PC-9 (cell line): ENCODE measurements at places on chromosomes 5 and 9. TPM values are rescaled to one million over a fixed set of nuclear protein-coding genes. Genes with fewer than 3 reads are reported as not detected.

CKMT2 gene
- total RNA-seq = not detected in 2 replicates

NR4A3 gene
- not detected in 2 replicates for total RNA-seq

IRX1 gene
- not detected in 2 replicates for total RNA-seq

ZFP37 gene
- total RNA-seq = 0.81 and 0.90 TPM in 2 replicates

DMRTA1 gene
- 0.70 and 1.1 TPM in 2 replicates for total RNA-seq

GOLM1 gene
- total RNA-seq = 92.5 and 94.7 TPM in 2 replicates

C5 gene
- 11.5 and 13.0 TPM in 2 replicates for total RNA-seq

PCDHB5 gene
- total RNA-seq = not detected in 2 replicates

MAMDC2 gene
- total RNA-seq = 1.7 and 2.7 TPM in 2 replicates

VCAN gene
- 0.28 and 0.43 TPM in 2 replicates for total RNA-seq

C9 gene
- not detected in 2 replicates for total RNA-seq

KCNMB1 gene
- not detected in 2 replicates for total RNA-seq

C5orf58 gene
- not detected in 2 replicates for total RNA-seq

SUSD1 gene
- total RNA-seq = 16.5 and 23.2 TPM in 2 replicates

SPINK4 gene
- total RNA-seq = not detected in 2 replicates

FGFR4 gene
- total RNA-seq = 14.7 and 16.7 TPM in 2 replicates

SPARC gene
- 68.7 and 84.1 TPM in 2 replicates for total RNA-seq

TMEM141 gene
- total RNA-seq = 83.6 and 124 TPM in 2 replicates

TMOD1 gene
- 6.8 and 7.1 TPM in 2 replicates for total RNA-seq

ASS1 gene
- total RNA-seq = 255 and 371 TPM in 2 replicates

AMACR gene
- total RNA-seq = 31.1 and 31.2 TPM in 2 replicates

SH2D3C gene
- total RNA-seq = 0.75 and 0.79 TPM in 2 replicates
